ENCODE measurements at places on chromosomes 6 and 20. TPM values are rescaled to one million over a fixed set of nuclear protein-coding genes. Genes with fewer than 3 reads are reported as not detected.
A peak's percentile ranks its signal among the peaks of the same experiment; 100 is the strongest.

DNA sequence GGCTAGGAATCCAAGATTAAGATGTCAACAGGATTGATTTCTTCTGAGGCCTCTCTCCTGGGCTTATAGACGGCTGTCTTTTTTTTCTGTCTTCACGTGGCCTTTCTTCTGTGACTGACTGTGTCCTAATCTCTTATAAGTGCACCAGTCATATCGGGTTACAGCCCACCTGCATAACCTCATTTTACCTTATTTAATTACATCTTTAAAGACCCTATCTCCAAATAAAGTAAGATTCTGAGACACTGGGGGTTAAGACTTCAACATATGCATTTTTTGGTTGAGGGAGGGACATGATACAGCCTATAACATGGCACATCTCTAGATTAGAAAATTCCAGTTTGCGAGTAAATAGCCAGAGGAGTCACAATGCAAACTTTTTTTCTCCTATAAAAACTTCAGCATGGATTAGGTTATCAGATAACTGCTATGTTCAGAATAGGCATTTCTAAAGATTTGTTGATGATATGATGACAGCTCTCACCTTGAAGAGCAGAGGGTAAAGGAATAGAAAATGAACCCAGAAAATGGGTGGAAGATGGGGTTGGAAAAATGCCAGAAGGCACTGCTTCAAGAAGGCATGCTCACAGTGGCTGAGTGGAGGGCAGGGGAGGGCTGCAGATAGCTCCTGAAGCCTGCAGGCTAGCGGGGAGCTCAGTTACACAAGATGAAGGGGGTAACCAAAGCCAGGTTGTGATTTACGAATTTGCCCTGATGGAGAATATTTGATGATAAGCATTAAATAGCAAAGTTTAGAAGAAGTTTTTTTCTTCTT is 8.7 kb upstream of the PDE7B start:
- H3K4me3 ChIP-seq, result no peak overlapping the region
- no peaks in the 10 kb centered on the region for H3K4me1 ChIP-seq
- no peaks in the 10 kb centered on the region for H3K27me3 ChIP-seq
- no peak for DNase-seq
- no peak overlapping the region for H3K27ac ChIP-seq
- no peaks in the 10 kb centered on the region for H3K36me3 ChIP-seq

- no peaks in the 10 kb centered on the region for H3K27me3 ChIP-seq
- no peak for DNase-seq
- no peaks in the 10 kb centered on the region for H3K4me1 ChIP-seq
- no peak overlapping the region for H3K4me3 ChIP-seq
- no peaks in the 10 kb centered on the region for H3K36me3 ChIP-seq
Observed at GRCh38 chr20:8757146-8757545, 311.7 kb upstream of the PLCB4 start.

DNA sequence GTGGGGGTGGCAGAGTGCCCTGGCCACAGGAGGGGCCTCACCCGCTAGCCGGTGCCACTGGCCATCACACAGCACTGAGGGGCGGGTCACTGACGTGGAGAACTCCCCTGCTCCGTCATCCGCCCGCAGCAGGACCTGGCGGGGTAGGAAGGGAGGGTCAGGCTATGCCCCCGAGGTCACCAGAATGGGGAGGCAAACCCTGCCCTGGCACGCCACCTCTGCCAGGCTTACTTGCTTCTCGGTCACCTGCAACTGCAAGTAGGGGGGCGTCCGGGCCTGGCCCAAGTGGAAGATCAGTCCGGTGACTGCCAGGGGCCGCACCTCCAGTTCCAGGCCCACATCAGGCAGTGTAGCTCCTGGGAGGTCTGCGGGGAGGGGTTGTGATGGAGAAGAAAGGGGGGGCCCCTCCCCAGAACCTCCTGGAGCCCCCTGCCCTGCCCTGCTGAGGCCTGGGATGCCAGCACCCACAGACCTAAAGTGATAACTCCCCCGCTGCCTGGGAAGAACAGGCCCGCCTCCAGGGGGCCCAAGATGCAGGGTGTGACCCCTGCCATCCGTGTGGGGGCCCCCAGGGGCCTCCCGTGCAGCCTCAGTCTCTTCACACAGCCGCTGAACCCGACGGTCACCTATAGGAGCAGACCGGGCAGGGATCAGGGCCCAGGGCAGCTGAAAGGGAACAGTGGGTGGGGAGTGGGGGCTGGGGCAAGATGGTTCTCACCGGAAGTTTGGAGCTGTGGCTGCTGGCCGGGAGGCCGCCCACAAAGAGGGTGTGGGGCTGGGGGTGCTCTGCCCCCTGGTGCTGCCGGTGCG is 7.4 kb downstream of the ADRM1 start:
- H3K4me3 ChIP-seq, result no peak overlapping the region
- H3K36me3 ChIP-seq, result peaks cover 8% of the 10 kb centered on the region
- peaks cover 4% of the 10 kb centered on the region for H3K4me1 ChIP-seq
- no peak overlapping the region for H3K27ac ChIP-seq
- no peak for DNase-seq

- H3K4me3 ChIP-seq, result no peak overlapping the region
- no peak for DNase-seq
- no peak overlapping the region for H3K27ac ChIP-seq
Observed at GRCh38 chr6:66662721-66663507, 955.9 kb upstream of the EYS start.

DNA sequence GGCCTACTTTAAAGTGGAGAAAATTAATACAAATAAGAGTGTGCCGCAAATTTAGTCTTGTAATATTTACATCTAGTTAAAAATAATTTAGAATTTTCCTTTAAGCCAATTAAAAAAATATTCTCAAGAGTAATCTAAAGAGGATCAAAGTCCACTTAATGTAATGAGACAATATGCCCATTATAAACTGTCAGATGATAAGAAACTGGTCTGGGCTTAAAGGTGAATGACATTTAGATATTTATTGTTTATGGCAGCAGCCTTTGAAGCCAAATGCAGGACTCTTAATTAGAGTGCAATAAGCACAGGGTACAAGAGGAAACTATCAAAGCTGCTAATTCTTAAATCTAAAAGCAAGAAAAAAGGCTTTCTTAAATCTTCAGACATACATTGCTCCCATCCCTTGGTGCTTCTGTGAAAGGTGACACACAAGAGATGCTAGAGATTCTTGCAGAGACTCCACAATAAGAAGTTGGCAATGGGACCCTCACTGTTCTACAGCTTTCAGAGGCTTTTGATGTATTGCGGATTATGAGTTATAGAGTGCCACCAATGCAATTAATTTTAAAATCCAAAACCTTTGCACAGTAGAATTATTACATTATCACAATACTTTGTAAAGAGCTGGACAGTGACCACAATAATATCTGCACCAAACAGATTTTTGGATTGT is 116.1 kb downstream of the MAN1A1 start:
- no peak for DNase-seq
- no peak overlapping the region for H3K27ac ChIP-seq
- H3K27me3 ChIP-seq, result no peaks in the 10 kb centered on the region
- H3K4me1 ChIP-seq, result no peaks in the 10 kb centered on the region
- H3K36me3 ChIP-seq, result no peaks in the 10 kb centered on the region

- DNase-seq, result no peak
- no peaks in the 10 kb centered on the region for H3K36me3 ChIP-seq
- no peak overlapping the region for H3K4me3 ChIP-seq
- H3K27me3 ChIP-seq, result no peaks in the 10 kb centered on the region
- H3K4me1 ChIP-seq, result no peaks in the 10 kb centered on the region
Observed at GRCh38 chr20:1933465-1933870, 38.3 kb downstream of the SIRPA start.

GRCh38 chr6:37354526-37355384 is 972 bp downstream of the RNF8 start:
- H3K27ac ChIP-seq, result peak overlapping the region; percentile 79
- peak overlapping the region; percentile 94 for H3K4me3 ChIP-seq
- DNase-seq, result no peak
- peaks cover 14% of the 10 kb centered on the region for H3K4me1 ChIP-seq

DNA sequence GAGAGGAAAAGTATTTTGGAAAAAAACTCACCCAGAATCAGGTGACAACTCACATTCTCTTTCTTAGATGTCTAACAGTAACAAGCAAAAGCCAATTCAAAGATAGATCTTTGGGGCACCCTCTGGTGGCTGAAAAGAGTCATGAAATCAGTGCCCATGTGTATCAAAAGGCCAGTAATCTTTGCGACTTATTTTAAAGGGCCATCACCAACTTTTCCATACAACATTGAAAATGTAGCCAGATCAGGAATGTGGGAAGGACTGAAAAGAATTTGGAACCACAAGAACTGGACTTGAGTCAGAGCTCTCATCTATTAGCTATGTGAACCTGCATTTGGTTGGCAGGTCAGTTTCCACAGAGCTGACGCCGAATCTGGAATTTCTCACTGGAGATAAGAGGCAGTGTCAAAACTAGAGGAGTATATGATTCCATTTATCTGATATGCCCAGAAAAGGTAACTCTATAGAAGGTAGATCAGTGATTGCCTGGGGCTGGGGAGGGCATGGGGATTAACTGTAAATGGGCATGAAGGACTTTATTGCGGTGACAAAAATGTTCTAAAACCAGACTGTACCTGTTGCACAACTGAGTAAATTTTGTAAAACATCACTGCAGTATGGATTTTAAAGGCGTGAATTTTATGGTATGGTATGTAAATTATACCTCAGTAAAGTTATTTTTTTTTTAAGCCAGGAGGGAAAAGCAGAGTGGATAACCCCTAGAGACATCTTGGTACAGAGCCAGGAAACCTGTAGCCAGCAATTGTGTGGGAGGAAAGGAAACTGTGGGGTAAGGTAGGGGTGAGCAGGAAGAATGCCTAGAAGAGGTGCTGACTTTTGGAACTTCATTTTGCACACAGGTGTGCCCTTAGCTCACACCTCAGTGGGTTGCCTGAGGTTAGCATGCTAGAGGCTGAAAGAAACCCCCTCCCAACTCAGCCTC is 117.1 kb upstream of the ASF1A start:
- H3K36me3 ChIP-seq, result no peaks in the 10 kb centered on the region
- H3K27me3 ChIP-seq, result no peaks in the 10 kb centered on the region
- peak; percentile 70 for DNase-seq

GRCh38 chr20:43809206-43809819 is 82.5 kb upstream of the GTSF1L start:
- H3K27me3 ChIP-seq, result no peaks in the 10 kb centered on the region
- H3K36me3 ChIP-seq, result no peaks in the 10 kb centered on the region
- no peak overlapping the region for H3K27ac ChIP-seq
- DNase-seq, result no peak
- no peaks in the 10 kb centered on the region for H3K4me1 ChIP-seq

GRCh38 chr20:63296531-63297299 is 3.7 kb downstream of the COL20A1 start:
- H3K27ac ChIP-seq, result no peak overlapping the region
- H3K4me1 ChIP-seq, result no peaks in the 10 kb centered on the region
- DNase-seq, result no peak
- H3K36me3 ChIP-seq, result no peaks in the 10 kb centered on the region
- H3K27me3 ChIP-seq, result no peaks in the 10 kb centered on the region

GRCh38 chr6:45094831-45095230 is 233.3 kb upstream of the RUNX2 start:
- no peak overlapping the region for H3K27ac ChIP-seq
- no peak for DNase-seq
- H3K4me3 ChIP-seq, result no peak overlapping the region
- no peaks in the 10 kb centered on the region for H3K27me3 ChIP-seq

DNA sequence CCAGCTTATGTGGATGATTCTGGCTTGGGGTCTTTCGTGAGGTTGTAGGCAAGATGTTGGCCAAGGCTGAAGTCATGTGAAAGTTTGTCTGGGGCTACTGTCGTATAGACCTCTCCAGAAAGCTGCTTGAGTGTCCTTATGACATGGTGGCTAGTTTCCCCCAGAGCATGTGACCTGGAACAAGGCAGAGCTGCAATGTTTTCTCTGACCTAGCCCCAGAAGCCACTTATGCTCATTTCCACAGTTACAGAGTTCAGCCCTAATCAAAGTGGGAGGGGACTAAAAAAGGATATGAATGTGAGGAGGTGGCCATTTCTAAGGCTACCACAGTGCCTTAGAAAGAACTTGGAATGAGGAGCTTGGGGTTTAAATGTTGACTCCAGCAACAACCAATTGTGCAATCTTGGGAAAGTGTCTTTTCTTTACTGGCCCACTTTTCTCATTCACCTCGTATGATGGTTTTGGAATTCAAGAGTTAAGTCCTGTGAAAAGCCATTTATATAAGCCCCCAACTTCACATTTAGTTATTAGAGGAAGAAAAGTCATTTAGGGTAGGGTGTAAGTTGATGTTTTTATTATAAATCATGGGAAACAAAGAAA is 5.9 kb upstream of the ASXL1 start:
- DNase-seq, result no peak
- H3K27me3 ChIP-seq, result no peaks in the 10 kb centered on the region
- no peaks in the 10 kb centered on the region for H3K36me3 ChIP-seq
- no peak overlapping the region for H3K4me3 ChIP-seq

- H3K36me3 ChIP-seq, result no peaks in the 10 kb centered on the region
- no peak overlapping the region for H3K27ac ChIP-seq
- H3K4me1 ChIP-seq, result no peaks in the 10 kb centered on the region
Observed at GRCh38 chr6:122903266-122903915, 92.6 kb upstream of the CLVS2 start.

GRCh38 chr6:7540595-7540994 is 876 bp upstream of the DSP start:
- H3K4me3 ChIP-seq, result no peak overlapping the region
- DNase-seq, result no peak
- no peak overlapping the region for H3K27ac ChIP-seq
- peaks cover 27% of the 10 kb centered on the region for H3K27me3 ChIP-seq

DNA sequence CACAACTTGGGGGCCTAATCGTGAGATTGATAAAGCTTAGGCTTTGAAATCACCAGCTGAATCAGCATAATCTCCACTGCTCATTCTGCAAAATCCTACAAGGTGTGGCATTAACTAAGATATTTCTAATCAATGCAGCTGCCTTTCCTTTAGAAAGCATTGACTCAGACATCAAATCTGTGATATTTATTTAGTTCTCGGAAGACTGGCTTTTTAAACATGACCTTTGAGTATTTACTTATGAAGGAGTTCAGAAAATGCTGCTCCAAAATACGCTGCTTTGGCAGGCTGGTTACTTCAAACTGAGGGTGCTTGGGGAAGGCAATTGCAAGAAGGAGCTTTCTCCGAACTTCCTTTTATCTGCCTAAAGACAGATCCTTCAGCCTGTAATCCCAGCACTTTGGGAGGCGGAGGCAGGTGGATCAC is 23.7 kb upstream of the FUCA2 start:
- no peak overlapping the region for H3K27ac ChIP-seq
- H3K36me3 ChIP-seq, result no peaks in the 10 kb centered on the region
- no peaks in the 10 kb centered on the region for H3K27me3 ChIP-seq
- H3K4me1 ChIP-seq, result peaks cover 28% of the 10 kb centered on the region
- H3K4me3 ChIP-seq, result no peak overlapping the region
- no peak for DNase-seq

- H3K4me3 ChIP-seq, result no peak overlapping the region
- H3K4me1 ChIP-seq, result no peaks in the 10 kb centered on the region
- H3K27ac ChIP-seq, result no peak overlapping the region
- DNase-seq, result no peak
- H3K27me3 ChIP-seq, result no peaks in the 10 kb centered on the region
Observed at GRCh38 chr20:13102694-13103093, 93.9 kb downstream of the SPTLC3 start.

Gene KIAA1755
- total RNA-seq, result not detected

Gene MTFR2
- 0.92 TPM for total RNA-seq

Gene BTNL2
- total RNA-seq, result not detected

Gene TDP2
- total RNA-seq, result 40.9 TPM

Gene GRM1
- not detected for total RNA-seq

Gene PTPRK
- 6.5 TPM for total RNA-seq

Data from naive thymus-derived CD4-positive, alpha-beta T cell (primary cell).